ENCODE measurements at places on chromosomes 7 and 10. TPM values are rescaled to one million over a fixed set of nuclear protein-coding genes. Genes with fewer than 3 reads are reported as not detected.

Gene NDUFB2
- total RNA-seq = 488 TPM

Gene KLF14
- total RNA-seq = not detected

Gene ARPC1A
- 321 TPM for total RNA-seq

Gene PRRT4
- total RNA-seq = not detected

Gene GHRHR
- total RNA-seq = not detected

Gene SFRP5
- not detected for total RNA-seq

Gene TMEM176A
- total RNA-seq = not detected

Gene ANKRD2
- 0.11 TPM for total RNA-seq

Gene GRM8
- 0.11 TPM for total RNA-seq

Gene KIAA1549
- total RNA-seq = 3.3 TPM

Gene CALHM1
- total RNA-seq = not detected

Gene PLEKHS1
- total RNA-seq = not detected

Gene NUTM2B
- total RNA-seq = 0.58 TPM

Gene PLOD3
- 163 TPM for total RNA-seq

Gene ZNF273
- total RNA-seq = 9.6 TPM

All from LHCN-M2 (cell line).